Myocyte (in vitro differentiated cells): ENCODE measurements at places on chromosomes 5 and 9.

DNA sequence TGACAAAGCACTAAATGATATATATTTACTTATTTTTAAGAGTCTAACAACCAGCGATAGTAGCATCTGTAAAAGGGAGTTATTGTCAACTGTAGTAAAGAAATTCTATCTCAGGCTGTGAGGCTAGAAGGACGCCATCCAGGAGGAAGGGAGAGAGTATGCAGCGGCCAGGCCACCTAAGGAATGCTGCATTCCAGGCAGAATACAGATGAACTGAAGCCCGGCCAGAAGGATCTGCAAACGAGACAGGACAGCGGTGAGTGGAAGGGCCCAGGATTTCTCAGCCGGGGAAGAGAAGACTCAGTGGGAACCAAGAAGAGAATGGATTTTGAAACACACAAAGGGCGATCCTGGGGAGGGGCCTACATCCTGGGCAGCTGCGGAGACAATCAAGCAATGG lies 7.4 kb downstream of the RETREG1 start:
- DNase-seq = no peak

DNA sequence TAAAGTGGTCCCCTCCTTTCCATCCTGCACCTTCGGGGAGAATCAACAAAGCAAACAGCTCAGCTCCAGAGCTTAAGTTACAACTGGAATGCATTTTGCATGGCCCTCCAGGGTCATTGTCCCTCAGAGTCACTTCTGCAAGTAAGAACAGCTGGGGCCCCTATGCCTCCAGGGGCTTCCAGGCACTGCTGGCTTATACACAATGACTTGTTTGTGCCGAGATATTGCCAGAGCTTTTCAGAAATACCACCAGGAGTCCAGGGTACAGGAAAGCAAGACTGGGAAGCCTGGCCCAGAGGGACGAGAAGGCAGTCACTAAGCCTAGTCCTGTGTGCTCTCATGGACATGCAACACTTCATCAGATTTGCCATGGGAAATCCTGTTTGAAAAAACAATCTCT lies 11.3 kb downstream of the FRMD3 start:
- DNase-seq = no peak

DNA sequence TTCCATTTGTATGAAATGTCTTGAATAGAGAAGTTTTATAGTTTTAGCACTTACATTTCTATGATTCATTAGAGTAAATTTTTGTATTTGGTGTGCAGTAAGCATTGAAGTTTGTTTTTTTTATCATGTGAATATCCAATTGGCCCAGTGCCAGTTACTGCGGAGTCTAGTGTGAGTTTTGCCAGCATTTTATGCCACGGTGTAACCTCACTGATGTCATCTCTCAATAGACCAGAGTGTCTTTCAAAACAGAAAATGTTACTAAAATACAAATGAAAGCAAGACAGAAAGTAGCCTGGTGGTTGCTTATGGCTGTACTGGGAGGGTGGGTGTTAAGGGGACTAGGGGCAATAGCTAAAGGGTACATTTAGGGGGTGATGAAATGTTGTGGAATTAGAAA lies 62.8 kb downstream of the IPPK start:
- peak; percentile 70 for DNase-seq

GRCh38 chr9:124482431-124483031 lies 24.7 kb downstream of the NR5A1 start:
- DNase-seq = no peak

DNA sequence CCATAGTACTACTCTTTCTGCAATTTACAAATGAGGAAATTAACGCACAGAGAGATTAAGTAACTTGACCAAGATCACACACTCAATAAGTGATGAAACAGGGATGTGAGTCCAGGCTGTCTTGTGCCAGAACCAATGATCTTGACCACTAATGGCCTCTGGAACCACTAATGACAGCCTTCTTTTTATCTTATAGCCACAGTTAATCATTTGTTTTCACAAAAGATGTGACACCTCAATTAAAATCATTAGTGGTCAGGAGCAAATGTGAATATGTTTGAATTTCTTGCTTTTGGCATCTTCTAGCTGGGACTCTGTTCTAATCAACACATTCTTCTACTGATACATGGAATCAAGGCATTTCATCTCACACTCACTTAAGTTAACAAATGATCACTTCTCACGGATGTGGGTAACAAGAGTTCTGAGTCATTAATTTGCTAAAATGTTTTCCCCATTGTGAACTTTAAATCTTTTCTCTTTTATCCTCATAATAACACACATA lies 102.7 kb upstream of the CD180 start:
- DNase-seq = no peak

DNA sequence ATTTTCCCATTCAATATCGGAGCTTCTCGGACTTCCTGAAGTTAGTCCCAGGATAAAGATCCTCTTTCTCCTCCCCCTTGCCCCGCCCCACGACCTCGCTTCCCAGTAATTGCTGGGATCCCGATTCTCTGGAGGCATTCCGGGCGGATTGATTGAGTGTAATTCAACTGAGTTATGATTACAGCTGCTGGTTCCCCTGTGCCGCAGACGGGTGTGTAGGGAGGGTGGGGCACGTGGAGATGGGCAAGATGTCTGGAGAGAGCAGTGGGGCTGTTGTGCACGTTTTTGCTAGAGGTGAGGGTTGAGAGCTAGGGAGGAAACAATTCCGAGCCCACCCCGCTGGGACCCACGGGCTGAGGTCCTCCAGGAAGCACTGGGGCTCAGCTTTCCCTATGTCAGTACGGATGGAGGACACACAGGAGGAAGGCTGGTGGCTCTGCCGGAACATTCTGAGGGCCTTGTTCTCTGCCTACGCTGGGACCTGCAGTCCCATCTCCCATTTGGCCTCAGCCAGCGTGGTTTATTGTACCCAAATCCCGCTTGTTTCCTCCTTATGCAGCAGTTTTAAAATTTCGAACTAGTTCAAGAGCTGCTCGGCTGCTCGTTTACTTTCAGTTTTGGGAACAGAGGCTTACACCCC lies 2.4 kb upstream of the DMRT2 start:
- DNase-seq = peak; percentile 20

GRCh38 chr9:131303381-131304321 lies 14.1 kb downstream of the PLPP7 start:
- no peak for DNase-seq

DNA sequence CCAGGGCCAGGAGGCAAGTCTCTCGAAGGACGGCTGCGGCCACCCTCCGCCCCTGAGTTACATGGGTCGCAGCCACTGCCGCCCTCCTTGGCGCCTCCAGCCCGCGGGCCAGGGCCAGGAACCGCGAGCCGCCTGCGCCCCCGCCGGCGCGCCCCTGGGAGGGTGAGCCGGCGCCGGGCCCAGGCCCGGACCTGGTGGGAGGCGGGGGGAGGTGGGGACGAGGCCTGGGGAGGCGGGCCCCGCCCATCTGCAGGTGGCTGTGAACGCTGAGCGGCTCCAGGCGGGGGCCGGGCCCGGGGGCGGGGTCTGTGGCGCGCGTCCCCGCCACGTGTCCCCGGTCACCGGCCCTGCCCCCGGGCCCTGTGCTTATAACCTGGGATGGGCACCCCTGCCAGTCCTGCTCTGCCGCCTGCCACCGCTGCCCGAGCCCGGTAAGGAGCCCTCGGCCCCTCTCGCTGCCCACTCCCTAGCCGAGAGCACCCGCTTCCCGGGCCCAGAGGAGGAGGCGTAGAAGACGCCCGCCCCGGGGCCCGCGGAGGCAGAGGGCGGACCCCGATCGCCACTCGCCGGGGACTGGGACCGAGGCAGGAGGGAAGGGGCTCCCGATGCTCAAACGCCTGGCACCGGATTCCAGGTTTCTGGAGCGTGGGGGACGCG lies at the start of gene ASS1:
ASS1 (plus strand) TSS at position 397 of the 657 bp plus-strand sequence. CDS start 7,268 bp downstream, outside the sequence.
- no peak for DNase-seq

DNA sequence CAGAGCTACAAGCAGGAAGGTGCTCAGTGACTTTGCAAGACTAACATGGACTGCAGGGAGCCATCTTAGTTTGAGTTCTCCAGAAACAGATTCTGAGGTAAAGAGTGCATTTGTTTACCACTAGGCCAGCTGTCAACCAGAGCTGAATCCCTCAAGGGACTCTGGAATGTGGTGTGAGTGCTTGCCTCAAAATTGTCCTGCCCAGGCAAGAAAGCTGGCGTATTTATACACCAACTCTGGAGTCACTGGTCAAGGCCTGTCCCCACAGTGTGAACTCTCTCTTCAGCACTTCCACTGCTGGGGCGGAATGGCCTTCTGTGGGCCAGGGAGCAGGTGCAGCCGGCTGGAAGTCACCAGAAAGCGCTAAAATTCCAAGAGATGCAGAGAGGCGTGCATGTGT lies 139.2 kb upstream of the TBCA start:
- DNase-seq = peak; percentile 77

- no peak for DNase-seq
Observed at GRCh38 chr9:86636519-86636918, 282.3 kb upstream of the TUT7 start.

GRCh38 chr5:14766584-14766983 lies 102.1 kb downstream of the OTULIN start:
- DNase-seq = no peak

- DNase-seq = peak; percentile 98
Observed at GRCh38 chr9:120571443-120572257, 8.3 kb downstream of the CDK5RAP2 start.

GRCh38 chr9:131503626-131504465 lies 1.1 kb downstream of the POMT1 start:
- peak; percentile 52 for DNase-seq

DNA sequence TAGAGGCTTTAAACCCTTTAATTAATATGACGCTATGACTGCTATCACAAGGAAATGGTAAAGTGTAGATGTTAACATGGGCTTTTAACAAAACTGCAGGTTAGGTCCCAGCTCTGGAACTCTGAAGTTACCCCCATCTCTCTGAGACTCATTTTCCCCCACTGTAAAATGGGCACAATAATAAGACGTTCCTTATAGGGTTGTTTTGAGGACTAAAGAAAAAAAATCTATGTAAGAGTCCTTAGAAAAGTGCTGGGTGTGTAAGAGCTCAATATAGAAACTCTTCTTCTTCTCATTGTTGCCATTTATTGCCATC lies 45.8 kb upstream of the STK32A start:
- DNase-seq = no peak

GRCh38 chr5:150263801-150264621 lies 25.6 kb downstream of the CAMK2A start:
- peak; percentile 78 for DNase-seq

- DNase-seq = no peak
Observed at GRCh38 chr5:82519558-82519957, 241.4 kb upstream of the RPS23 start.

DNA sequence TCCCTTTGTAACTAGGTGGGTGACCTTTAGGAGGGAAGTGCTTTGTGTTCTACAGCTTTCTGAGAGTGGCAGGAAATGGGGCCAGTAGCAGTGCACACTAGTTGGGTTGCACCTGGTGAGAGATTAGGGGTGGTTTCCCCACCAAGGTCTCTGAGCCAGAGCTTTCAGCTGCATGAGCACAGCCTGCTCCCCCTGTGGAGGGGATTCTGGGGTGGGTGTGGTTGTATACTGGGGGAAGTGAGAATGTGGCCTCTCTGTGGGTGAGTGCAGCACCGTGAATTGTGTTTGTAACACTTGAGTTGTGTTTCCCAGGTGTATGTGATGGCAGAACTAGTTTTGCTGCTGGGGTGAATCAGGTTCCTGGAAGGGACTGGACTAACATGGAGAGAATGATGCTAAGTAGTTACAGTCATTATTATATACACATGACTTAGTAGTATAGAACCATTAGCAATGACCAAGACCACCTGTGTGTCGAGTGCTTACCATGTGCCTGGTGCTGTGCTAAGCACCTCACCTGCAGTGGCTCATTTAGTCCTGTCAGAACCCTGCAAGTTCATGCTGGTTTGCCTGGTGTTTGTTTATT lies 11.8 kb upstream of the CXXC5 start:
- no peak for DNase-seq

GRCh38 chr9:118273048-118273447 lies 568.8 kb downstream of the TLR4 start:
- no peak for DNase-seq

DNA sequence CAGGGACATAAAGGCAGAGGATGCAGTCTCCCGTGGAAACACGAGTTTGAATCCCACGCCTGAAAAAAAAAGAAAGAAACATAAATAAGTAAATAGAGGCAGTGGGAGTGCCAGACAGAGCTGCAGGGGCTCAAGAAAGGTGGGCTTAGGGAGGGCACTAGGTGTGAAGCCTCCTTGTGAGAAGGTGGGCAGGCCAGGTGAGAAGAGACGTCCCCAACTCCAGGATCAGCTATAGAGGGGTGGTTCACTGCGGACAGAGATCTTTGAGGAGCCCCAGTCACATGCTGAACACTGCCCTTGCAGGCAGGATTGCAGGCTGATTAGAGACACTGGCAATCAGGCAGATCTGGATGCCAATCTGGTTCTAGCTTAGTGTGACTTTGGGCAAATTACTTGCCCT lies 172.1 kb downstream of the RGS3 start:
- no peak for DNase-seq

GRCh38 chr5:398475-399295 lies 44.3 kb upstream of the EXOC3 start:
- no peak for DNase-seq

DNA sequence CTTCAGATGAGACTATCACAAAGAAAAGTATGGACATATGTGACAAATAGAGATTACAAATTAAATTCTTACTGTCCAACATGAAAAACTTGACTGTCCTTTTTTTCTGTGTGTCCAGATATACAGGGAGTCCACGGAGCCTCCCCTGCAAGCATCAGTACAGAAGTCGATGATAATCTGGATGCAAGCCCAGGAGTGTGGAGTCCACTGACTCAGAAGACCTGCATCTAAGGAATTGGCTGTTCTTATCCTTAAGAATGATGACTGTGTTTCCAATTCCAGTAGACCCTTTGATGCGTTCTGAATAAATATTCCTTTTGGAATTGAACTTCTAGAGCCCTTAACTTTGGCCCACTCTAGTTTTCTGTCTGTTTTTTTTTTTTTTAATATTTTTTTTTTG lies 56.7 kb upstream of the TAF11L2 start:
- peak; percentile 5 for DNase-seq

DNA sequence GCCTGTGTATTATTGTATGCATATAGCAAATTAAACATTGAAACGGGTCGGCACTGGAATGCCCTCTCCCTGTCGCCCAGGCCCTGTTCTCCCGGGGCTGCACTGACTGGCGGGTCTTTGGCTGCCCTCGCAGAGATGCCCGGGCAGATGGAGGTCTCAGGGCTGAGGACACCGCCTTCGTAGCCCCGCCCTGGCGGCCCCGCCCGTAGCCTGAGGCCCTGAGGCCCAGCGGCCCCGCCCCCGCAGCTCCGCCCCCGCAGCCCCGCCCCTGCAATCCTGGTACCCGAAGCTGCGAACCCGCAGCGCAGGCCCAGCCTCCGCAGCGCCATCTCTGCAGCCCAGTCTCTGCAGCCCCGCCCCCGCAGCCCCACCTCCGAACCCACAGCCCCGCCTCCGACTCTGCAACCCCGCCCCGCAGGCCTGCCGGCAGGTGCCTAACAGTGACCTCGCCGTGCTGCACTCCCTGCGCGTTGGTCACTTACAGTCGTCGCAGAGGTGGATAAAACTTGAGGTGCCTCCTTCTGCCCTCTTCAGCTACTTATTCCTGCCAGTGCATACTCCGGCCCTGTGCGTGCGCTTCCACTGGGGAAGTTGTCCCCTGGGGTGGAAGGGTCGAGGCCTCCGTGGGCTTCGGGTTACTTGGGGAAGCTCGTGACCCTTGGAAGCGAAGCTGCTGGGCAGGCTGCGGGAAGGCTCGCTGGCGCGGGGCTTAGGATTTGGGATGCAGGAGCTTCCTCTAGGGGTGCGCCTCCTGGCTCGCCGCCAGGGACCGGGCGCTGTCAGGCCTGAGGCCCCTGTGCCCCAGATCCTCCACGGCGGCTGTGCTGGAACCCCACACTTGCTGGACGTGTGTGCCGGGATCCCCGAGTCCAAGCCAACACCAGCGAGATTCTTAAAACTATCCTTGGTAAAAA lies 72.3 kb downstream of the ICE1 start:
- no peak for DNase-seq
